ENCODE measurements at places on chromosomes 6 and 20.

- no peak for DNase-seq
These were observed 102.0 kb downstream of the ERMARD start for GRCh38 chr6:169853196-169854082.

DNA sequence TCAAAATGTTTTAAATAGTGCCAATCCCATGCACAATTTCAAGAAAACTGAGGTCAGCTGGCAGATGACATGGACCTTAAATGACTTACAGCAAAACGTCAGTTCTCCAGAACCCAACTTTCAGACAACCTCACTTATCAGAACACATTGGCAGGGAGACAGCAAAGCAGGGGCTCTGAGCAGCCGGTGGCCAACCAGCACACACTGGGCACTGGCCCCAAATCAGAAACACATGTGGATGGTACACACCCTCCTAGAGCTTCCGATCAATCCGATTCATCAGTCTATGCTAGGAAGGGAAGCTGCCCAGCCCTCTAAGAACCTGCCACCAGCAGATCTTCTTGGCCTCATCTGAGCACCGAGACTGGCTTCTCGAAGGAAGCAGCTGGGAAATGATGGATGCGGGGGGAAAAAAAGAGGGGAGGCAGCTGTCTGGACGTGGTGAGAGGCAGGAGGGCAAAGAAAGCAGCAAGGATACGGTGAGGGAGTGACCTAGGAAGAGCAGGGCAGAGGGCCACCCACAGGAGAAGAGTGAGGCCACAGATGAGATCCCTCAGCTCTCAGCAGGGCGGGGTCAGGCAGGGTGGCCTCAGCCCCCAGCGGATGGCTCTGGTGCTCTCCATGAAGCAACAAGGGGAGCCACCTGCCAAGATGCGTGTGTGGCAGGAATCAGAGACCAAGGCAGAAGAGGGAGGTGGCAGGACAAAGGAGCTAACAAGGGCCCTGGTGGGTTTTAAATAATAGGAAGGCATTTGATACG is 32.9 kb downstream of the TAF4 start:
- no peak for DNase-seq

- peak; percentile 39 for DNase-seq
These were observed 2.7 kb upstream of the MICA start for GRCh38 chr6:31400467-31401289.

DNA sequence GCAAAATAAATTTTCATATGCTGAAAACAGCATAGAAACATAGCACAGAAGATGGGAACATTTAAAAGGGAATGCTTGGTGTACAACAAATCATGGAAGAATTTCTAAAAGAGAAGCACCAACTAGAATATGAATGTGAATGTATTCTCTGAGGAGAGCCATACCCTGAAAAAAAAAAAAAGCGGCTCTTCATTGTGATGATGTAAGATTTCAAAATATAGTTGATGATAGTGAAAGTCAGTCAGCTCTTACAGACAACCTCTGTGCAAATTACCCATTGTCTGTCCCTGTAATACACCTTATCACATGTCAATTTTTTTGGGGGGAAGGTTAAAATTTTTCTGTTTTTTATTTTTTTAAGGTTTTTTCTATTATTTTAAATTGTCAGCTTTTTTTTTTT is 58.6 kb upstream of the PTCHD4 start:
- no peak for DNase-seq

DNA sequence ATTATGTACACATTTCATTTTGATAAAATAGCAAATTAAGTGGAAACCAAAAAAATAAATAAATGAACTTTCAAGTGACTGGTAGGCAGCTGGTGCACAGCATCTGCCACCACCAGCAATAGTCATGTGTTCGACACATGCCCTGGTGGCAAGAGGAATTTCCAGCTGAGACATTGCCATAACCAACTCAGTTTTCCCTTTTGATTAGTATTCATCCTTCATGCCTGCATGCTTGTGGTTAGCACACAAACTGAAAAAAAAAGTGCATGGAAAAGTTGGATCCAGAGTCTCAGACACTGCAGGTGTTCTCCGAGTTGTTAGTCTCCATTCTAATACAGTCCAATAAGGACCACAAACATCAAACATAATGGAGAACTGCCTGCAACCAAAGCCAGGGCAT is 156.0 kb upstream of the SOX4 start:
- no peak for DNase-seq

DNA sequence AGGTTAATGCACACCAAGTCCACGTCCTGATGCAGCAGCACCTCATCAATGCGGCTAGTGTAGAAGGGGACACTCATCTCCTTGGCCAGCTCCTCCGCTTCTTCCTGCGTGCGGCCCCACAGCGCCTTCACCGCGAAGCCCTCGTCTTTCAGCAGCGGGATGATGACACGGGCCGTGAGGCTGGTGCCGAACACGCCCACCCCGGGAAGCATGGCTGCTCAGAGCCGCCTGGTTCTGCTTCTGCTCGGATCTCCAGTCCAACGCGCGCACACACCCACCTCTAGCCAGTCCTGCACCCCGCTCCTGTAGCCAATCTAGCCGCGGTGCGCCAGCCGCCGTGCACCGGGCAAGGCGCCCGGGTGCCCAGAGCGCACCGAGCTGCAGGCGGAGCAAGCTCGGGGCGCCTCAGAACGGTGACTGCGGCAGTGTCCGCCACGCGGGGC is 700 bp downstream of the GFOD1 start:
- no peak for DNase-seq

DNA sequence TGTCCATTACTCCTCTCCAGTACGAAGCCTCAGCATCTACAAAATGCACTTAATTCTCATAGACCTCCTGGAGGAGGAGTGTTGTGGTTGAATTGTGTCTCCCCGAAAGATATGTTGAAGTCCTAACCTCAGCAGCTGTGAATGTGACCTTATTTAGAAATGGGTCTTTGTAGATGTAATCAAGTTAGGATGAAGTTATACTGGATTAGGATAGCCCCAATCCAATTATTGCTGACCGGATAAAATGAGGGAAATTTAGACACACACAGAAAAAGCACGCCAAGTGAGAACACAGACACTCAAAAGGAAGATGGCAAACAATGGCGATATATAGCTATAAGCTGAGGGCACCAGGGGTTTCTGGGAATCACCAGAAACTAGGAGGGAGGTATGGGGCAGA is 64.2 kb upstream of the FAM184A start:
- DNase-seq, result no peak

DNA sequence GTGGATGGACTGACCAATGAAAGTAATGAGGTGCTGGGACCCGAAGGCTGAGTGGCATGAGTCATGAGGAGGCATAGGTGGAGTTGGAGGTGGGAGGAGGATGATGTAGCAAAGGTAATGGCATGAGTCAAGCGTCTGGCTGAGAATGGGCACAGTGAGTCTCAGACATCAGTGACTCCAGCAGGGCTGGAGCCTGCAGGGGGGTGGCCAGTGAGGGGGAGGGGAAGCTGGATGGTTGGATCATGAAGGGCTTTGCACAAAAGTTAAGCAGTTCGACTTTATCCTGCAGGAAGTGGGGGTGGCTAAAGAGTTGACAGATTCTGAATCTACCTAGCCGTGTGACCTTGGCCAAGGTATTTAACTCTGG is 99.0 kb upstream of the IYD start:
- DNase-seq, result no peak

DNA sequence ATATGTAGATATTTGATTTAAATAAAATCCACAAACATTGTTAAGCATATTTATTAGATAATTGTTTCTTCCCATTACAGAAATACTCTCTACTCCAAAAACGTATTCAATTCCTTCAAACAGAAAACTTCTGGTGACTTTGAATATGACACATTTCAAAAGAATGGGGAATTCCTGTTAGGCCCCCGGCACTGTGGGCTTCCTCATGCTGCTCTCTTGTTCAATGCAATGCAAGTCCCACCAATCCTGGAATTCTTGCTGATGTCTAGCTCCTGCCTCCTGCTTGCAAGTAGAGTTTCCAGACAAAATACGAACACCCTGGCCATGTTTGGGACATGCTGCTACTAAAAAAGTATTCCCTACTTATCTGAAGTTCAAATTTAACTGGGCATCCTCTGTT is 544.1 kb downstream of the QKI start:
- no peak for DNase-seq

- DNase-seq, result no peak
These were observed 80.2 kb downstream of the FAM50B start for GRCh38 chr6:3929281-3929798.

DNA sequence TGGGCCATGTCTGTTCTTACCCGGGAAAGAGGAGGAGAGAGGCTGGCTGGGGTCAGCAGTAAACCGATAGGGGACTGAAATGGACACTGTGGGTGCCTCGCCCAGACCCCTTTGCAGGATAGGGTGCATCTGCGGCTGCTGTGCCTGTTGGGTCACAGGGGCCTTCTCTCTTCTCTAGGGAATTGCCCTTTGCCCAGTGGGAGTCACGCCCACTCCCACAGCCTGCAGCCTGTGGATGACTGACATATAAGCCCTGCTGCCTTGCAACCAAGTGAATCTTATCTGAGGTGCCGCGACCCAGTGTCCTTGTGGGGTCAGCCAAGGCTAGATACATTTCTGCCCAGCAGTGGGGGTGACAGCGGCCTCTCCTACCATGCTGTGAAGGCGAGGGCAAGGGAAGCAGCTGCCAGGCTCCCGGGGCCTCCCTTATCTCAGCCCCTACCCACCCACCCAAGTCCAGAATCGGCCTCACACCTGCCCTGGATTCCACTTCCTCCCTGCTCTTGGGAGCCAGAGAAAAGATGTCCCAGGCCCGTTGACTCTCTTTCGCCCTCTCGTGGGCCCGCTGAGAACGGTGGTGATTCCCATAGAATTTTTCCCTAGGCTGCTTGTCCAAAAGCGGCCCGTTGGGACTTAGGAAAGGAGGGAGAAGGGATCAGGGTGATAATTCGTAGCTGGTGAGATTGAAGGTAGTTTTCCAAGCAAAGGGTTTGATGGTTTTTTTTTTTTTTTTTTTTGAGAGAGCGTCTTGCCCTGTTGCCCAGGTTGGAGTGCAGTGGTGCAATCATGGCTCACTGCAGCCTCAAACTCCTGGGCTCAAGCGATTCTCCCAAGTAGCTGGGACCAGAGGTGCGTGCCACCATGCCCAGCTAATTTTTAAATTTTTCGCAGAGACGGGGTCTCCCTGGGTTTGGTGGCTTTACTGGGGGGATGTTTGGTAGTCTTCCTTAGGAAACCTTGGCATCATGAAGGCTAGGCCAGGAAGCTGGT is 76.4 kb upstream of the RNF24 start:
- DNase-seq, result no peak

GRCh38 chr20:38112261-38112929 is 52.7 kb downstream of the TGM2 start:
- no peak for DNase-seq

- no peak for DNase-seq
These were observed 21.9 kb downstream of the ATXN1 start for GRCh38 chr6:16739329-16739801.

- no peak for DNase-seq
These were observed 31.5 kb upstream of the RANBP9 start for GRCh38 chr6:13742961-13743735.

GRCh38 chr20:23118766-23119165 is 32.6 kb upstream of the CD93 start:
- DNase-seq, result no peak

DNA sequence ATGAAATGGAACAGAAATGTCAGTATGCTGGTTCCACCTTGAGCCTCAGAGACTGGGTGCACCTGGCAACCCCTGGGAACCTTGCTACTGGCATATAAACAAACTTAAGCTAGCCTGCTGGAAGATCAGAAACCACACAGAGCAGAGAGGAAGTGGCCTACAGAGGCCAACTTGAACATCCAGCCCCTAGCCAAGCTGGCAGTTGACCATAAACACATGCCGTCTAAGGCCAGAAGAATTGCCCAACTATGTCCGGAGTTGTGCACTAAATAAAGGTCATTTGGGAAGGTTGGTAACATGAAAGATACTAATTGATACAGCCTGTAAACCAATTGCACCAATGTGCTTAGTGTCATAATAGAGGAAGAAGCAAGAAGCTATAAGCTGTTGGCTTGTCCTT is 266.6 kb upstream of the BTBD3 start:
- no peak for DNase-seq

DNA sequence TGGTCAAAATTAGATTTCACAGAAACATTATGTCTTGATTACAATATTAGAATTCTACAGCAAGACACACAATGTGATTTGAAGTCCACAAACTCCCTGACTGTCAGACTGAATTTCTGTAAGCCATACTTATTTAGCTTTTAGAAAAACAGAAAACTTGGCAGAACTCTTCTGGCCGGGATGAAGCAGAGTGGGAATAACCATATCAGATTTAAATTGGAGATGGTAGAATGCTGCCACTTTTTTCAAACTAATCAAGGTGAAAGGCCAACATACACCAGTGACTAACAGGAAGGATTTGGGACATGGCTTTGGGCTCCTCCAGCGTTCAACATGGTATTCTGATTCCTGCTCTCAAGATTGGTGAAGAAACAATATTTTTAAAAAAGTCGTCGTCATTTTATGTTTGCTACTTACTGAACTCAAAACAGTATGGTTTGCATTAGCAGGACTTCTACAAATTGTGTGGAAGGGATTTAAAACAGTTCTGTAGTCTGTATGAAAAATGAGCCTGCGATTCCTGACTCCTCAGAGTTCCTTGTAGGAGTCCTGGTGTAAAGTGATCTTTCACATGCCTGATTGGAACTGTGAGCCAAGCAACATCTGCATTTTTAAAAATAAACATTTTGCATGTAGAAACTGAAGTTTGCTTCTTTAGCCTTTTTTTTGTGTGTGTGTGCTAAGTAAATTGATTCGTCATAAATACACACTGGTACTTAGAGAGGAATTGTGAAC is 297.9 kb upstream of the SOX4 start:
- DNase-seq, result no peak

DNA sequence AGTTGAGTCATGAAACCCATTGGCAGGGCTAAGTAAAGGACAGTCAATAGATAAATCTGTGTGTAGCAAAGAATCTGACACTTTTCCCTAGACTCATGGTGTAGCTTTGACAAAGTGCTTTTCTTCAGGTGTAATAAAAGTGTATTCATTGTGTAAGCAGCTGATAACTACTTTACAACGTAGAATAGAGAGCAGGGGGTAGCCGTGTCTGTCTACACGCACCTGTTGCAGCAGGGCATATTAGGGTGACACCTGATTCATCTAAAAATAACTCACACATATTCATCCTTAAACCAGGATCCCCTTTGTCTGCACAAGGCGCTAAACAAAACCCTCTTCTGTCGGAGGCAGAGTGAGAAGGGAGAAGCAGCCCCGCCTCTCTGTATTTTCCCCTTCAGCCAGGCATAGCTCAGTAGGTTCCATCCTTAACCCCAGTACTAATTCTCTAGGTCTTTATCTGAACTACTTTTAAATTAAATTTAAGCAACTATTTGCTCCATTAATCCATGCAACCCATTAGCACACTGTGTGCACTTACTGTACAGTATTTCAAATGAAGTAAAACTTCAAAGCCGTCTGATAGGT is 306.7 kb upstream of the SASH1 start:
- DNase-seq, result no peak

GRCh38 chr20:38790200-38791053 is 15.1 kb upstream of the PPP1R16B start:
- no peak for DNase-seq

- DNase-seq, result no peak
These were observed 51.0 kb upstream of the IL20RA start for GRCh38 chr6:137095651-137096238.

- no peak for DNase-seq
These were observed 179.1 kb downstream of the TFAP2C start for GRCh38 chr20:56808117-56808725.

All from GM18507 (cell line).